ENCODE measurements at places on chromosomes 3 and 15.

DNA sequence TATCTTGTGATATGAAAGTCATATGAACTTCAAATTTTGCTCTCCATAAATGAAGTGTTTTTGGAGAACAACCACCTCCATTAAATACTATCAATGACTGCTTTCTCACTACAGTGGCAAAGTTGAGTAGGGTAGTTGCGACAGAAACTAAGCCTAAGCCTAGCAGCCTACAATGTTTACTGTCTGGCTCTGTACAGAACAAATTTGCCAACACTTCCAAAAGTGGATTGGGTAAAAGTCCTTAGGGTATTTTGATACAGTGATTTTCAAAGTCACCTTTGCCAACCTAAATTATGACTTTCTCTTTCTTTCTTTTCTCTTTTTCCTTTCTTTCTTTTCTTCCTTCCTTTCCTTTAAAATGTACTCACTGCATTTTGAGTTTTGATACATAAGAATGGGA lies 142.6 kb downstream of the PLCL2 start:
- no peak for DNase-seq

DNA sequence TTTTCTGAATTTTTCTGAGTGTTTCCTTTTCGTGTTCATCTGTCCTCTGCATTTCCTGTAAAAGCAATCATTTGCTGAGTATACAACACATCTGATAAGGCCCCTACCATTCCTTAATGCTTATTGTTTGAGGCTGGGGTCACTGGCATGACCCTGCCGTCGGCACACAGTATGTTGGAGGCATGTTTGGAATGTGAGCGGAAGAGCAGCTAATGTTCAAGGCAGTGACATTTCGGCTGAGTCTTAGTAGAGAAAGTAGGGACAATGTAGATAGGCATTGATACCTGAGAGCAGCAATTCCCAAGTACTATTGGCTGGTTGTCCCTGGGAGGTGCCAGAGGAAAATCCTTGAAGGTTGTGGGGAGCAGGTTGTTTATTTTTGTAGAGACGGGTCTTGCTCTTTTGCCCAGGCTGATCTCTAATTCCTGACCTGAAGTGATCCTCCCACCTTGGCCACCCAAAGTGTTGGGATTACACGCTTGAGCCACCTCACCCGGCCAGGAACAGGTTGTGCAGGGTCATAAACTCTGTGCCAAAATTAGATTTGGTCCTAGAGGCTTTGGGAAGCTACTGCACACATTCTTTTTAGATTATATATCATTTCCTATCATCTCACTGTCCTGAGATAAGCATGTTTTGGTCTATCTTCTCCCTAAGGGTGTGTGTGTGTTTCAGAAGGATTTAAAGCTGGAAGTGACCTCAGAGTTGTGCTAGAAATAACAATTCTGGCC lies 13.5 kb downstream of the PTPN23 start:
- no peak for DNase-seq

- DNase-seq, result peak; percentile 6
Observed at GRCh38 chr3:53812434-53812833, 33.8 kb downstream of the CHDH start.

GRCh38 chr3:46100812-46101211 lies 73.5 kb upstream of the XCR1 start:
- no peak for DNase-seq

GRCh38 chr3:118949113-118949760 lies 85.4 kb downstream of the IGSF11 start:
- no peak for DNase-seq

GRCh38 chr3:36911990-36912804 lies 32.7 kb downstream of the TRANK1 start:
- DNase-seq, result no peak

DNA sequence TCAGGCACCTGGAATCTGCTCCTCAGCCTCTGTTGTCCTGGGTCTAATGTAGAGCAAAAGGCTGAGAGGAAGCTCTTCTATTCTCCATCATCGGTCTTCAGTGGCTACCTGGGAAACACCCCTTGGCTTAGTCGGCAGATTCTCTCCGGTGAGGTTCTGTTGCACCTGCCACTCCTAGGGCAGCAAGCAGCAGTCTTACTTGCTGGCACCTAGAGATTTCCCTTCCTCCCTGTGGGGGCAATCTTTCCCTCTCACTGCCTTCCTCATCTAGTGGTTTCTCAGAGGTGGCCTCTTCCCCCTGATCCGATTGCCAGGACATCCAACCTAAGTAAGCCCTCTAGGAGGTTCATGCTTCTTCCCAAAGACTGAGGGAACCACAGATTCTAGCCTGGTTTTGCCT lies 60.8 kb downstream of the PLS1 start:
- DNase-seq, result no peak

- no peak for DNase-seq
Observed at GRCh38 chr3:135896613-135897012, 68.9 kb upstream of the PPP2R3A start.

DNA sequence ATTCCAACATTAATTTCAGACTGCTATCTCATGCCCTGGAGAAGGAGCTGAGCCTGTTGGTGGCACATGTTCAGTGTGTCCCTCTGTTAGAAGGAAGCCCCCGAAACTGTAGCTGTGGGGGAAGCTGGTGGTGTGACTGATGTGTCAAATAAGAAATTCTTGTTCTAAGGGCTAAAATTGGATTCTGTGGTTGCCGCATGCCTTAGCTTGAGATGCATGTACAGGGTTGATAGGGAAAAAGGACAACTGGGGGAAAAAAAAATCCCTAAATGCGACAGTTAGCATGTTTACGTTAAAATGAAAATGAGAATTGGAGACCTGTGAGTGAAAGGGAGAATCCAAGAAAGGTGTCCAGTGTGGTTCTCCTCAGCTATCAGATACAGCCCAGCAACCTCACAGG lies 58.6 kb downstream of the MED12L start:
- DNase-seq, result no peak

DNA sequence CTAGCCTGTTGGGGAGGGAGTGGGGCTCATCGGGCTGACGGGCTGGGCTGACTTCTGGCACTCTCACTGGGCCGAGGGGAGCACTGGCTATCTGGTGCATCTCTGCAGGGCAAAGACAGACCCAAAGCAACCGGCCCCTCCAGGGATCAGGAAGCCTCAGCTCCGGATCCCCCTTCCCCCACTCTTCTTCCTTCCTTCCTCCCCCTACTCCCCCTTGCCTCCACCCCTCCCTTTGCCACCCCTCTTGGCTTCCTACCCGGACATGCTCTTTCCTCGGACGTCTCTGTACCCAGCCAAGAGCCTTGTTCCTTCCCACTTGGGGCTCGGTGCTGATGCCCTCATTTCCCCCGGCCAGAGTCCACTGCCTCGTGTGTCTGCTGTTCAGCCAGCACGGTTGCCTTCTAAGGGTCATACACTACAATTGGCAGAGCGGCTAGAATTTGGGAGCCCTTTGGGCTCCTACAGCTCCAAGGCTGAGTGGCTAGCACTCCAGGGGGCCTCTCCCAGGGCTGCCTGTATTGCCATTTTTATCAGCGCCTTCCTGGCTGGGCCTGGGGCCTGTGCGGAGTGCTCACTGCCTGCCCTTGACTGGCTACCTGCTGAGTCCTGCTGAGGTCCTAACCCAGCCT lies 10.9 kb downstream of the SEMA3F start:
- DNase-seq, result no peak

DNA sequence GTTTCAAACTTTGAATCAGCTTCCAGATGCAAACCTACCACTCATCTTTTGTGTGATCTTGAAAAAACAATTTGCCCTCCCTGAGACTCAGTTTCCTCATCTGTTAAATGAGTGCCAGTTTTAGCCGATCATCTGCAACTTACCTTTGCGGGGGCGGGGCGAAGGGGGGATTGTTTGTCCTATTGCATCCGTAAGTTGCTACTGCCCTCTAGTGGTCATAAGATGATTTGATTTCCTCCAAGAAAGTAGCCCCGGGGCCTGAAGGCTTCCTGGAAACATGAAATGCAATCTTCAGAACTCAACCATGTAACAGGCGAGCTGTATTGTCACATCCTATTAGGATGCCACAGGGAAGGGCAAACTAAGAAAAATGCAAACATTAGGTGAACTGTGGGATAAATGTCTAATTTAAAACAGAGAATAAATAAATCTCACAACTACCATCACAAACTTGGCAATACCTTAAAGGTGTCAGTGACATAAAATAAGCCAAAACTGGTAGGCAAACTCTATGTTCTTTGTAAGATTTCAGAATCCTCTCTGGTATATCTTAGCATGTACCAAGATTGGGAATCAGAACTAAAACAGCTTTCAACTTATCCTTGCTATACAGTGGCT lies 63.5 kb upstream of the CLDN18 start:
- peak; percentile 60 for DNase-seq

DNA sequence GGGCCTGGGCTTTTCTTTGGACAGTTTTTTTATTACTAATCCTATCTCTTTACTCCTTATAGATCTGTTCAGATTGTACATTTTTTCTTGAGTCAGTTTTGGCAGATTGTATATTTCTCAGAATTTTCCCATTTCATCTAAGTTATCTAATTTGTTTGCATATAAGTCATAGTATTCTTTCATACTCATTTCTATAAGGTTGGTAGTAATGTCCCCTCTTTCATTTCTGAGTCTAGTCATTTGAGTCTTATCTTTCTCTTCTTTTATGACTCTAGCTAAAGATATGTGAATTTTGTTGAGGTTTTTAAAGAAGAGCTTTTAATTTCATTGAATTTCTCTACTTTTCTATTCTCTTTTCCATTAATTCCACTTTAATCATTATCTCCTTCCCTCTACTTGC lies 27.2 kb downstream of the TRPM1 start:
- DNase-seq, result no peak

GRCh38 chr3:40230382-40230781 lies 79.1 kb upstream of the EIF1B start:
- DNase-seq, result no peak

DNA sequence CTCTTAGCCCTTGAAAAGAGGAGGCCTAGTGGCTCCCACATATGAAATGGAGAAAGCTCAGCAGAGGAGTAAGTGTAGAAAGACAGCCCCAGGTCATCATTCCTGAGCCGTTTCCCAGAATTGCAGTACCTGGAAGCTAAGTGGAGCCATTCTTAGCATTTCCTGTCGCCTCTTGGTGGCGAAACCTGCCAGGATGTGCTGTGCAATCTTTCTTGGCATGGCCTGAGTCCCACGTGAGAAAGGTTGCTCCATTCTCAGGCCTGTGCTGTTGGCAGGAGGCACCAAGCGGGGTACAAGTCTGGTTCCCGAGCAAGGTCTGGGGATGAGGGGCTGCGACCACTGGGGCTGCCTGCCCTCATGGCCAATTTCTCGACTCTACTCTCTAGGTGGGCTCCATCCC lies 207.2 kb upstream of the TPM1 start:
- DNase-seq, result no peak

GRCh38 chr15:74994685-74995084 lies 678 bp upstream of the SCAMP5 start:
- DNase-seq, result no peak

DNA sequence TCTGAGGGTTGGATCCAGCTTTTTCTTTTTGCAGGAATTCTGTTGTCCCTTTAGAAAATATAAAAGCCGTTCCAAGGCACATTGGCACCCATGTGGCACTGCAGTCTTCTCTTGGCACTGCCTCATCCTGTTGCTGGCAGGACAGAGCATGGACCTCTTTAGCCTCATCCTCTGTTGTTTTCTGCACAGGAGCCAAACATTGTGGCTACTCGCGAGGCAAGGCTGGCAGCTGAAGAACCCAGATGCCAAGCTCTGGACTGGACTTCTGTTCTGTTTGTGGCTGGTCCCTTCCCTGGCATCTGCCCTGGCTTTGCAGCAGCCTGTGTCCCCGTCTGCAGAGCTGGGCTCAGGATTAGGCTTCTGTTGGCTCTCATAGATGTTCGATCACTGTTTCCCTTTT lies 224.7 kb upstream of the TBC1D5 start:
- DNase-seq, result no peak

DNA sequence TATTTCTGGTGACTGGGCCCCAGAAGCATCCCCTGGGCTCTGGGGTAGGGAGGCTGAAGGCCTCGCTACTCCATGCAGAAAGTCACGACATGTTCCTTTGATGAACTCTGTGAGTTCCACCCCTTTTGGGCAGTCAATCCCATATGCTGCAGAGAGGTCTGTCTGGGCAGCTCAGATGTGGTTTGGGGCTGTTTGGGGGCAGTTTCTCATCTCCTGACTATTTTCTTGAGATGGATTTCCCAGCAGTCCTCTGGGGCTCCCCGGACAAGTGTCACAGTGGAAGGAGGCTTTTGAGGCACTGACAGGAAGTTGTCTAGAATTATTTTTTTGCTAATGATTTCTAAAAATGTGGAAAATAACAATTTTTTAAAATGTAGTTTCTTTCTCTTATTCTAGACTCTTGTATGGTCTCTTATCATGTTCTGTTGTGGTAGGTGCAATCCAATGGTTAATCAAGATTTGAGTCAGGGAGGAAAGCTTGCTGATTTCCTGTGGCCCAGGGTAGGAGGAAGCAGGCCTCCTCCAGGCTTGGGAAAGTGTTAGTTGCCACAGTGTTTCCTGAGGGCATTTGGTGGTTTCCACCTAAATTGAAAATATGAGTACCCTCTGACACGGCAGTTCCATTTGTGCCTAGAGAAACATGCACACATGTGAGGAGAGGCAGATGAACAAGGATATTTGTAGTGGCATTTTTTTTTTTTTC lies 19.9 kb upstream of the TATDN2 start:
- no peak for DNase-seq

DNA sequence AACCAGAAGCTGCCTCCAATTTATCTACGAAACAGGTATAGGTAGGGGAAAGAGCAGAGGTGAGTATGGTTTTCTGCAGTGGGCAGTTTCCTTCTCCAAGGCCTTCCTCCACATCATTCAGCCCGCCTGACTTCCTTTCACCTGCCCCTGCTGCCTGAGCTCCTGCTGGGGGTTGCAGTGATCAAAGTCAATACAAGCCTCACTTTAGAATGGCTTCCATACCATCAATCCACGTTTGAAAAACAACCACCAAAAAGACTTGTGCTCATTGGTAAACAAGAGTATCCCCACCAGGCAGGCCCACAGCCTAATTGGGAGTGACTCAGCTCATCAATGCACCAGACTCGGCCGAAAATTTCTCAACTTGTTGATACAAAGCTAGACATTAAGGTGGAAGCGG lies 159.9 kb downstream of the MAGI1 start:
- DNase-seq, result no peak

- DNase-seq, result no peak
Observed at GRCh38 chr3:24379936-24380335, 114.7 kb downstream of the THRB start.

DNA sequence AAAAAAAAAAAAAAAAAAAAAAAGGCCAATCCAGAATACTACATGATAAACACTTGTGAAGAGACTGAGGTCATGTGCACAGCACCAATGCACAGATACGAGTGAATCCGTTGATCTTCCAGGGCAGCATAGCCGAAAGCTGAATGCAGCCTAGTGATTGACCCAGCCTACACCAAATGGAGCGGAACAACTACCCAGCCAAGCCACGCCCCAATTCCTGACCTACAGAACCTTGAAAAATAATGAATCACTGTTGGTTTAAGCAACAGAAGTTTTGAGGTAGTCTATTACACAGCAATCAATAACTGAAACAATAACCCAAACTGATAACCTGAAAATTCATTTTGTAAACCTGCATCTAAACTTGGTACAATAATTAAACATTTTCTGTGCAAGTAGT lies 361.0 kb downstream of the FHIT start:
- no peak for DNase-seq

DNA sequence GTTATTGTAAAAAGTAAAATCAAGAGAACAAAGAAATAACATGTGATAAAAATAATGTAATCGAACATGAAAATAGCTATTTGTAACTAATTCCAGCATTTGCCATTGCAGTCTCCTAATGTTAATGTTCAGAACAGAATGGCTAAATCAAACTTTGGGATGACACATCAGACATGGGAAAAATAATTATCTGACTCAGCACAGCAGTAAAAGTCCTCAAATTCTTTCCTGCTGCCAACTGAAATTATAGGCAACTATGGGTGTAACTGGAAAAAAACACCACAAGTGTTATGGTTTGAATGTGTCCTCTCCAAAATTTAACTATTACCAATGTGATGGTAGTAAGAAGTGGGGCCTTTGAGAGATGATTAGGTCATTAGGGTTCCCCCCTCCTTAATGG lies 446.7 kb downstream of the C3orf38 start:
- no peak for DNase-seq
